M059J (cell line): ENCODE measurements at places on chromosomes 13 and 19. TPM values are rescaled to one million over a fixed set of nuclear protein-coding genes. Genes with fewer than 3 reads are reported as not detected.

DNA sequence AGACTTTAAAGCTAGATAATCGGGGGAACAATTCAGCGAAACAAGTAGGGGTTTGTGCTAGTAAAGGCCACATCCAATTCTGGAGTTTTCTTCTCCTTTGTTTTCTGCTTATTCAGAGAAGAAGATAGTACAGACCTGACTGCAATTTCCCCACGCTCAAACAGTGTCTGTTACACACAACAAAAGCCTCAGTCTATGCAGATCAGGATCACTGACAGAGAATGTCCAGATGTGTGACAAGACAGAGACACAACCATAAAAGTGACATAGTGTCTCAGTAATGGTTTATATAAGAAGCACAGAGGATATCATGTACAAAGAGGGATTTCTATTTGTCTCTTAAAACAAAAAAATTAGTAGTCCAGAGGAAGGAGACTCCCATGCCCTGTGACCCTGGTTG, 70.7 kb upstream of the GTF3A start:
- DNase-seq = no peak

- peak; percentile 61 for DNase-seq
Measured at GRCh38 chr13:50379584-50379983, 364.3 kb downstream of the KCNRG start.

DNA sequence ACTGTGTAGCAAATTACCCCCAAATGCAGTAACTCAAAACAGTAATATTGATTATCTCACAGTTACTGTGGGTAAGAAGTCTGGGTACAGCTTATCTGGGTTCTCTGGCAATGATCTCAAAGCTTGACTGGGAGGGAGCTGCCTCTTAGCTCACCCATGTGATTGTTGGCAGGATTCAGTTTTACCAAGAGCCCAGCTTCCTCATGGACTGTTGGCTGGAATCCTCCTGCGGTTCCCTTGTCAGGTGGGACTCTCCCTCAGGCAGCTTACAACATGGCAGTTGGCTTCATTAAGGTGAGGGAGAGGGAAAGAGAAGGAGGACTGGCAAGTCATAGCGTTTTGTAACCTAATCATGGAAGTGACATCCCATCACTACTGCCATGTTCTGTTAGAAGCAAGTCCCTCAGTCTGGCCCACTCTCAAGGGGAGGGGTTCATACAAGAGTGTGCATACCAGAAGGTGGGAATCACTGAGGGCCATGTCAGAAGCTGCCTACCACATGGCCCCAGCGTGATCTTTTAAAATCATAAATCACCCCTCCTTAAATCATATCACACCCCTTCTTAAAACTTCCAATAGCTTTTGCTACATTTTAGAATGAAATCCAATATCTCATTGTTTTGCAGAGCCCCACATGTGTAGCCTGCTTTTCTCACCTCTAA, 108.1 kb downstream of the OLFM4 start:
- DNase-seq = no peak

DNA sequence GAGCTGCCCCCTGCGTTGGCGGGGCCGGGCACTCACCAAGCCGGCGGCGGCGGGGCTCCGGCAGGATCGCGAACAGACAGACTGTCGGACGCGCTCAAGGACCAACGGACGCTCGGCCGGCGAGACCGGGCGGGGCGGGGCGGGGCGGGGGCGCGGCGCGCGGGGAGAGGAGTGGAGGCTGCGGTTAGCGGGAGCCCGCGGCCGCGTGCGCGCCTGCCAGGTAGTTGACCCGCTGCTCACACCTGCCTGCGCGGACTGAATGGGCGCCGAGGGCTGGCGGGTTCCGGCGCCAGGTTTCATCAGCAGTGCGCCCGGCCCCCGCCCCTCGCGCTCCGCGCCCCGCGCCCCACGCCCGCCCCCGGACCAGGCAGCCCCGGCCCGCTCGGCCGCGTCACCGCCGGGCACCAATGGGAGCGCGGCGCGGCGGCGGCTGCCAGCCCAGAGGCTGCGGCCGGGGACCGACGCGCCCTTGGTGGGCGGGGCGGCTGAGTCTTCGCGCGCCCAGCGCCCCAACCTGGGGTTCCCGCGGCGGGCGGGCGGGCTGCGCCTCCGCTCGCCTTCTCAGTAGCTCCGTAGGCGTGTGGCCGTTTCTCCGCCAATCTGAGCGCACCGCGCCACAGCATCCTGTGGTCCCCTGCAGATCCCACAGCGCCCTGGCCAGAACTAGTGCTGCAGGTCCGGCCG, at the start of gene SLC7A1:
SLC7A1 (minus strand) TSS at position 309 of the 684 bp plus-strand sequence. CDS start 59,500 bp downstream, outside the sequence.
- DNase-seq = peak; percentile 83

DNA sequence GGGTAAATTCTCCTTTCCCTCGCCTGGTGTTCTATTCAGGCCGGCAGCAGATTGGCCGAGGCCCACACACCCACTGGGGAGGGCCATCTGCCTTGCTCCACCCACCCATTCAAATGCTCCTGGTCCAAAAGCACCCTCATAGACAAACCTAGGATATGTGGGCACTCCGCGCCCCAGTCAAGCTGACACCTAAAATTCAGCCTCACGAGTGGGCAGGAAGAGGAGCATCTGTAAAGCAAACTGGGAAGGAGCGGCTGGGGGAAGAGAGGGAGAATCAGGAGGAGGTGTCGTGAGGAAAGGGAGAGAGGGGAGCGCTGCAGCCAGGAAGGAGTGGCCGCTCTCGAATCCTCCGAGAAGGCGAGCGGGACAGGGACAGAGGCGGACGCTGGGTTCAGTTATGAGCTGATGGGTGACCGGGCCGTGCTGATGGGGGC, 136.9 kb downstream of the USP12 start:
- DNase-seq = no peak

DNA sequence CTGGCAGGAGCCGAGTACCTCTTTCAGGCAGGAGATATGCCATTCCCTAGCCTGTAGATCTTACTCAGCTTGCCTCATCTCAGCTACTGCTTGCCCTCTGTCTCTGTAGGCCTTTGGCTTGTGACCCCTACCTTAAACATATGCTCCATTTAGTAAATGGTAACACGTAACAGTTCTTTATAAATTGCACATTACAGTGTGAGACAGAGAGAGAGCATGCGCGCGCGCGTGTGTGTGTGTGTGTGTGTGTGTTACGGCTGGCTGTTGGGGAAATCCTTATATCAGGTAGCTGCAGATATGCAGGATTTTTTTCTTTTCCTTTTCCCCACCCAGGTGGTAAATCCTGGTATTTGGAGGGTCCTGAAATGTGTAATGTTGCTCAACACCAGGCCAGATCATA, 4.2 kb downstream of the SPINT2 start:
- no peak for DNase-seq

GRCh38 chr19:58157045-58157728, 6.6 kb upstream of the ZNF329 start:
- no peak for DNase-seq

GRCh38 chr13:30870049-30870884, 35.8 kb upstream of the MEDAG start:
- peak; percentile 98 for DNase-seq

GRCh38 chr19:45972081-45972946, 1.4 kb downstream of the NOVA2 start:
- DNase-seq = no peak

DNA sequence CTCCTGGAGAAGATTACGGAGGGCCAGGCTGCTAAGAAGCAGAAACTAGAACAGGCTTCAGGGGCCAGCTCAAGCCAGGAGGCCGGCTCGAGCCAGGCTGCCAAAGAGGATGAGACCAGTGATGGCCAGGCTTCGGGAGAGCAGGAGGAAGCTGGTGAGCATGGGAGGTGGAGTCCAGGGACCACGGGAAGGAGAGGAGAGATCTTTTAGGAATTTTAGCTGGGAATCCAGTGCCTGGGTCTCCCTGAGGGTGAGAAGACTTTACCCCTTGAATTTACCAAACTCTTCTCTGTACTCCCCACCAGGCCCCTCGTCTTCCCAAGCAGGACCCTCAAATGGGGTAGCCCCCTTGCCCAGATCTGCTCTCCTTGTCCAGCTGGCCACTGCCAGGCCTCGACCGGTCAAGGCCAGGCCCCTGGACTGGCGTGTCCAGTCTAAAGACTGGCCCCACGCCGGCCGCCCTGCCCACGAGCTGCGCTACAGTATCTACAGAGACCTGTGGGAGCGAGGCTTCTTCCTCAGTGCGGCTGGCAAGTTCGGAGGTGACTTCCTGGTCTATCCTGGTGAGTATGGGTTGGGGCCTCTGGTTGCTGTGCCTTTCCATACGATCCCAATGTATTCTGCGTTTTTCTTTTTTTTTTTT, 824 bp downstream of the TSEN34 start:
- DNase-seq = no peak

GRCh38 chr19:55690109-55690768, 15.2 kb downstream of the EPN1 start:
- DNase-seq = no peak

DNA sequence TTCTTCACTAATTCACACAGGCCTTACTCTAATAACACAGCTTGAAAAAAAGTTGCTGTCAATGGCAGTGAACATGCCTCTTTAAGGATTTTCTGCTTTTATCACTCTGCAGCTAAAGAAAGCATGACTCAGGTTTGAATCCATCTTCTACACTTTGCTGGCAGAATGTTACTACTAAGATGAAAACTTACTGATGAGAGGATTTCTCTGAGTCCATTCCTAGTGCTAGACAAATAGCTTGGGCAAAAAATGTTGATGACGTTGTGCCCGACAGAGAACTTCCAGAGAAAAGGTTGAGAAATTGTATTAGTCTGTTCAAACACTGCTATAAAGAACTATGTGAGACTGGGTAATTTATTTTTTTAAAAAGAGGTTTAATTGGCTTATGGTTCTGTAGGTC, 572.0 kb downstream of the IRS2 start:
- DNase-seq = no peak

The FFAR1 gene
- not detected in 2 replicates for total RNA-seq

The CCDC70 gene
- 0.34 TPM in 1 of 2 replicates, not detected in the other for total RNA-seq

The MCEMP1 gene
- not detected in 2 replicates for total RNA-seq

The LIN7B gene
- total RNA-seq = 9.7 and 17.1 TPM in 2 replicates
